ENCODE measurements at places on chromosomes 13 and 19.

GRCh38 chr13:111262715-111263114 lies 57.7 kb upstream of the TEX29 start:
- DNase-seq: no peak

DNA sequence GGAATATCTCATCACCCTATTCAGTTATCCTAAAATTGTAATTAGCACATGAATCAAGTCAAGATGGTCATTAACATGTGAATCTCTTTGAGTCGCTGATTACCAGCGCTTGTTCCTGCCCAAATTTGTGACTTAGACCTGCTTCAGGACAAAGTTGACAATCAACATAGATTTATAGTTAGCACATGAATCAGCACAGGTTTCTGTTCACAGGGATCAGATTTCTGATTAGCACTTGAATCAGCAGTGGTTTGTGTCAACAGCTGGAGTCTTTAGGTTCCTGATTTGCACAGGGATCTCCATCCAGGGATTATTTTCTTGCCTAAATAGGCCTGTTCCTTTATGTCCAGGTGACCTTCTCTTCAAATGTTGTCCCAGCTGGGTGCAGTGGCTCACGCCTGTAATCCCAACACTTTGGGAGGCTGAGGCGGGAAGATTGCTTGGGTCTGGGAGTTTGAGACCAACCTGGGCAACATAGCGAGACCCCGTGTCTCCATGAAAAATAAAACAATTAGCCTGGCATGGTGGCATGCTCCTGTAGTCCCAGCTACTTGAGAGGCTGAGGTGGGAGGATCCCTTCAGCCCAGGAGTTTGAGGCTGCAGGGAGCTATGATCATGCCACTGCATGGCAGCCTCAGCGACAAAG lies 3.8 kb upstream of the LRFN3 start:
- no peak for DNase-seq

DNA sequence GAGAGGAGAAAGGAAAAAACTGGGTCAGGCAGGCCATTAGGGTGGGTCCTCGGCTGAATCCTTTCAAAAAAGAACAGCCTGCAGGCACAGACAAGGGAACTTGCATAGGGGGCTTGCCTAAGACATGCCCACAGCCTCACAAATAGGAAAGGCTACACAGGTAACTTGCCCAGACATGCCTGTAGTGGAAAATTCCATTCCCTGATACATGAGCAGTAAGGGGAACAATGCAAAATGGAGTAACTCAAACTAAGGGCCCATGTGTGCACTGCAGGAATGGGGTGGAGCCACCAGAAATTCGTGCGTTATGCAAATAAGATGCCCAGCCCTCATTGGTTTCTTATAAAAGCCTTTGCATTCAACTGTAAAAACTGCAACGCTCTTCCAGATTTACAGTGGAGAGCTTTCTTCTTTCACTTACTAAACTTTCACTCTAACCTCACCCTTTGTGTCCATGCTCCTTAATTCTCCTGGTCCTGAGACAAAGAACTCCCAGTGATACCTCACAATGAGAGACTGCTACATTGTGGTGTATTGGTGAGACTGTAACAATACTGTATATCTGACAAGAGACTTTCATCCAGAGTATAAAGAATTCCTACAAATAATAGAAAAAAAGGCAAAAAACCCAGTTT lies 59.5 kb upstream of the SLITRK1 start:
- DNase-seq: no peak

DNA sequence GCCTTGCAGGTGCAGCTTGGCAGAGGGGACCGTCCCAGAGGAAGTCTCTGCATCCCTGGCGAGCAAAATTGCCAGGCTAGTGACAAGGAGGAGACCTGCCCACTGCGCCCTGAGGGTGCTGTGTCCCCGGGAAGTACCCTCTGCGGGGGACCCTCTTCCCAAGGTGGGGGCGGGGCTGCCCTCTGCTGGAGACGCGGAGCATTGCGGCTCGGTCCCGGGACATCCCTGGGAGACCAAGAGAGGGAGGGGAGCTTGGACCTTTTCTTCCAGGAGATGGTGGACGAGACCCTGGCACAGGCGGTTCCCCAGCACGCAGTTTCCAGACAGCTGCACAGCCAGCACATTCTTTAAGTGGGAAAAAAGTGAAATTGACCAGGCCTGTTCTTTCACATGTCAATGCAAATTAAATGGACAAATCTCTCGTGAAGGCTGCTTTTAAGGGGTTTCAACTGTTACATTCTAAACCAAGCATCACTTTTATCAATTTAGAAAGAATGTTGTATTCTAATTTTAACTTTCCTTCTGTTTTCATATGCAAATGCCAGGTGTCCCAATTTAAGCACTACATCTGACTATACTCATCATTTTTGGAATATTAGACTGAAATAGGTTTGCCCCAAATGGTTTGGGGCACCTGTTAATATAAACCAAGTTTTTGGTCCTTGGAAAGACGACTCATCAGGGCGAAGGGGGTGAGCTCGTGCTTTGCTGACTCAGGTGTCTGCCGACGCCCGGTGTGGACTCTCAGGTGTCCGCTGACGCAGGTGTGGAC lies 60.7 kb downstream of the MCF2L start:
- DNase-seq: peak; percentile 38

- DNase-seq: no peak
Observed at GRCh38 chr13:106472621-106473020, 62.8 kb downstream of the EFNB2 start.

GRCh38 chr19:12847159-12848139 lies 9.1 kb downstream of the MAST1 start:
- peak; percentile 80 for DNase-seq

GRCh38 chr13:45040622-45041021 lies 51.3 kb downstream of the GPALPP1 start:
- DNase-seq: no peak

DNA sequence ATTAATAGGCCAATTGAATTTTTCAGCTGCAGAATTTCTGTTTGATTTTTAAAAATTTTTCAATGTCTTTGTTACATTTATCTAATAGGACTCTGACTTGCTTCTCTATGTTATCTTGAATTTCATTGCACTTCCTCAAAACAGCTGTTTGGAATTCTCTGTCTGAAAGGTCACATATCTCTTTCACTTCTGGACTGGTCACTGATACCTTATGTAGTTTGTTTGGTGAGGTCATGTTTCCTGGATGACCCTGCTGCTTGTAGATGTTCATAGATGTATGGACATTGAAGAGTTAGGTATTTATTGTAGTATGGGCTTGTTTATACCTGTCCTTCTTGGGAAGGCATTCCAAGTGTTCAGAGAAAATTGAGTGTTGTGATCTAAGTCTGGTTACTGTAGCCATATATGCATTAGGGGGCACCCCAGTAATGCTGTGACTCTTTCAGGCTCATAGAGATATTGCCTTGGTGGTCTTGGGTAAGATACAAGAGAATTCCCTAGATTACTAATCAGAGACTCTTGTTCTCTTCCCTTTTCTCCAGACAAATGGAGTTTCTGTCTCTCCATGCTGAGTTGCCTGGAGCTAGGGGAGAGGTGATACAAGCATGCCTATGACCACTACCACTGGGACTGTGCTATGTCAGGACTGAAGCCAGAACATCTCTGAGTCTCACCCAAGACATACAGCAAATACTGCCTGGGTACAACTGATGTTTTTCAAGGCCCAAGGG lies 27.8 kb downstream of the RFC3 start:
- DNase-seq: no peak

DNA sequence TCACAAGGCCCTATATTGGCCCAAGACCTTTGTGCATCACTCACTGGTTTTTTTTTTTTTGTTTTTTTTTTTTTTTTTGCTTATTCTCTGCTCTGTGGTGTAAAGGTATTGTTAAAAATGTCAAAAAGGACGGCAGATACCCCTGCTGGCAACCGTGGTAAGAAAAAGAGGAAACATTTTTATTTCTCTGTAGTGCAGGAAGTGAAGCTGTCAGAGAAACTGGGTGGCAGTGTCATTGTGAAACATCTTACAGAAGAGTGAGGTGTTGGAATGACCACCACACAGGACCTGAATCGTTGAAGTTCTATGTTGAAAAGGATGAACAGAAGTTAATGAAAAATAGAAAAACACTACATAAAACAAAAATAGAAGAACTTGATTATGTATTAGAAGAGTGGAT lies 346.4 kb downstream of the FGF9 start:
- no peak for DNase-seq

DNA sequence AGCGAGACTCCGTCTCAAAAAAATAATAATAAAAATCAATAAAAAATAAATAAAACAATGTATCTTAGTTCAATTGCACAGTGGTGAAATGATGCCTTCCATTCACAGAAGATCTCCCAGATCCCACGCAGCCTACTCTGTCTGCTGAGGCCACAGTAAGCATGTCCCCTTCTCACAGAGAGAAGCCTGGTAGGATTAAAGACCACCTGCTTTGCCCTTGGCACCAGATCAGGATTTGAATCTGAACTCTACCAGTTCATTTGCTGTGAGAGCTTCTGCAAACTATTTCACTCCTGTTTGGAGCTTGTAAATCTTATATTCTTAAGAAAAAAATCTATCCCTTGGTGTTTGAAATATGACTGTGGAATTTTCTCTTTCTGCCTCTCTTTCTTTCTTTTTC lies 2.2 kb upstream of the SLC7A1 start:
- DNase-seq: no peak

GRCh38 chr19:17687857-17688784 lies at the start of gene UNC13A:
Gene UNC13A (minus strand): TSS chr19:17688354. CDS start chr19:17688199, 155 bp downstream.
- DNase-seq: peak; percentile 54

- DNase-seq: peak; percentile 12
Observed at GRCh38 chr19:1355568-1356507, 27.9 kb upstream of the NDUFS7 start.

DNA sequence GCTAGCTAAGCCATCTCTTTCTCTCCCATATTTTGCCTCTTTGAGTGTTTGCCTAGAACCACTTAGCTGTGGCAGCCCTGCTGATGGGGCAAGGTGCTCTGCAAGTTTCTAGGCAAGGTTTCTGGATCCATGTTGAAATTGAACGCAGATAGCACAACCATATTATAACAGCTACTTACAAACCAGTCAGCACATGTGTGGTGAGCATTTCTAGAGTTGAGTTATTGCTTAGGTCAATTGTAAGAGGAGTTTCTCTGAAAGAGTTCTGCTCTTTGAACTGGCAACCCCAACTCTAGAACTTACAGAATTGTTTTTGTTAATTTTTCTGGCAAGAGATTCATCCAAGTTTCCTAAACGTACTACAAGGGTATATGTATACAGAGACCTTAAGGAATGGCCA lies 103.3 kb downstream of the GGACT start:
- DNase-seq: no peak

- DNase-seq: no peak
Observed at GRCh38 chr13:24040835-24041234, 119.7 kb upstream of the SPATA13 start.

GRCh38 chr13:42751693-42752092 lies 29.7 kb upstream of the FAM216B start:
- DNase-seq: no peak

DNA sequence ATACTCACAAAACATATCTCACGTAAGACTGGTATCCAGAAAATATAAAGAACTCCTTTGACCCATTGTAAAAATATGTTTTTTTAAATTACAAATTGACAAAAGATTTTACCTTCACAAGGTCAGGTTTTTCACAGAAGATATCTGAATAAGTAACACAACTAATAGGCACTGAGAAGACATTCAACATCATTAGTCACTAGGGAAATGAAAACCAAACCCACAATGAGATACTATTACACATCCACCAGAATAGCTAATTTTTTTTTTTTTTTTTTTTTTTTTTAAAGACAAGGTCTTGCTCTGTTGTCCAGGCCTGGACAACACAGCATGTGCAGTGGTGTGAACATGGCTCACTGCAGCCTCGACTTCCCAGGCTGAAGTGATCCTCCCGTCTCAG lies 157.5 kb downstream of the MIPEP start:
- DNase-seq: no peak

DNA sequence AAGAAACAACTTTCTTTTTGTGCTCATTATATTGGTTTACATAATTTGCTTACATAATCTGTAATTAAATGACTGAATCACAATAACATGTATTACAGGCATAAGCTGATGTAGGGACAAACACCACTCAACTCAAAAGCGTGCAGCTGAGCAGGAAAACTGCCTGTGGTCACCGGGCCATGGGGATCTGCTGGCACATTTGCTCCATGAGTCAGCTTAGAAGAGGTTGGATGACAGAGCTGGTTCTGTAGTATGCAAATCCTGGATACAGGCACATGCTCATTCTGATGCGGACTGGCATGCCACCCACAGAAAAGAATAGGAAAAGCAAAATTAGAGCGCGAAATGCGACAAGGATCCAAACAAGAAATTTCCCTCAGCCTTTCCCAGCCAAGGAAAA lies 128.6 kb downstream of the USP12 start:
- no peak for DNase-seq

DNA sequence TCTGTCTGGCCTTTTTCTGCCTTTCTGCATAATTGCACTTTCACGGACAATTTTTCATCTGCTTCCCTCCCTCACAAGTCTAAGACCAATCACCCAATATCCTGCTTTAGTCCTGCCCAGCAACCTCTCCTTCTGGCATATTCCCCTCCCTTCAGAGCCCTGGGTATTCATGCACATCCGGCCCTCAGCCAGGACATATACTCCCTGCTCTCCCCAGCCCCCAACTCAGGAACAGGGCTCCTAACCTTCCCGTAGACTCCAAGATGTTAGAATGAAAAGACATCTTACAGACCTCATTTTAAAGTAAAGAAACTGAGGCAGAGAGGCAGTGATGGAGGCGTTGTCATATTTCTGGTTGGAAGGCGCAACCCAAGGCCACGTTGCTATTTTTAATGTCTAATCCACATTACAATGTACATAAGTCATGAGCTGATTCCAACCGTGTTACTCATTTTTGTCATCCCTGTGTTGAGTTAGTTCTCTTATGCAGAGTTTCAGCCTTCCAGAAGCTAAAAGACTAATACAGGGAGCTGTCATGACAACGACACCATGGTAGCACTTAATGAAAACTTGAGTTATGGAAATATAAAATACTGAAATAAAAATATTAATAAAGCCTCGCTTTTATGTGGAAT lies 209.2 kb downstream of the TSHZ3 start:
- no peak for DNase-seq

DNA sequence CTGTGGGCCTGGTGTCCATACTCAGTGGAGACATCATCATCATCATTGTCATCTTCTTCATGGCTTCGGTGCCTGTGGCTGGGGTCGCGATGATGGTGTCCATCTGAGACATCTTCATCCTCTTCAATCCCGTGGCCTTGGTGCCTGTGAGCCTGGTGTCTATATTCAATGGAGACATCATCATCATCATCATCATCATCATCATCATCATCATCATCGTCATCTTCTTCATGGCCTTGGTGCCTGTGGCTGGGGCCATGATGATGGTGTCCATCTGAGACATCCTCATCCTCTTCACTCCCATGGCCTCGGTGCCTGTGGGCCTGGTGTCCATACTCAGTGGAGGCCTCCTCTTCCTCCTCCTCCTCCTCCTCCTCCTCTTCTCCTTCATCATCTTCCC lies 917 bp downstream of the HRC start:
- DNase-seq: no peak

All from activated CD4-positive, alpha-beta T cell treated with anti-CD3 and anti-CD28 coated beads, Interleukin-2, amount 10 ng/mL, durations not matched to agents 7 days and 5 days (primary cell).